ENCODE measurements at places on chromosomes 2 and 18.

DNA sequence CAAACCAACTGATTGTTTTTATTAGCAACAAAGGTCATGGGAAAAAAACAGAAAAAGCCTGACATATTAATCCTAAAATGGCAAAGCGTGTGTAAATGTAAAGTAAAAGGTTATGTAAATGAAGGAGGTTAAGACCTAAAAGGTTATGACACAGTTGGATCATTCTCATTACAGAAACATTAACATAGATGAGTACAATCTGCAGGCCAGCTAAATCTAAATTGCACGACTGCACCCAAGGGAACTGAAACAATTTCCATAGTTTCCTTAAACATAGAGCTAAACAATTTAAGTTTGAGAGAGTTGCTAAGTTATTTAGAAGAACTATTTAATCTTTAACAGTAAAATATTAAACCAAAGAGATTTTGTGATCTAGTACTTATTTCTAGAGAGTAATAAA lies 151.6 kb upstream of the UBE2E3 start:
- DNase-seq, result no peak

DNA sequence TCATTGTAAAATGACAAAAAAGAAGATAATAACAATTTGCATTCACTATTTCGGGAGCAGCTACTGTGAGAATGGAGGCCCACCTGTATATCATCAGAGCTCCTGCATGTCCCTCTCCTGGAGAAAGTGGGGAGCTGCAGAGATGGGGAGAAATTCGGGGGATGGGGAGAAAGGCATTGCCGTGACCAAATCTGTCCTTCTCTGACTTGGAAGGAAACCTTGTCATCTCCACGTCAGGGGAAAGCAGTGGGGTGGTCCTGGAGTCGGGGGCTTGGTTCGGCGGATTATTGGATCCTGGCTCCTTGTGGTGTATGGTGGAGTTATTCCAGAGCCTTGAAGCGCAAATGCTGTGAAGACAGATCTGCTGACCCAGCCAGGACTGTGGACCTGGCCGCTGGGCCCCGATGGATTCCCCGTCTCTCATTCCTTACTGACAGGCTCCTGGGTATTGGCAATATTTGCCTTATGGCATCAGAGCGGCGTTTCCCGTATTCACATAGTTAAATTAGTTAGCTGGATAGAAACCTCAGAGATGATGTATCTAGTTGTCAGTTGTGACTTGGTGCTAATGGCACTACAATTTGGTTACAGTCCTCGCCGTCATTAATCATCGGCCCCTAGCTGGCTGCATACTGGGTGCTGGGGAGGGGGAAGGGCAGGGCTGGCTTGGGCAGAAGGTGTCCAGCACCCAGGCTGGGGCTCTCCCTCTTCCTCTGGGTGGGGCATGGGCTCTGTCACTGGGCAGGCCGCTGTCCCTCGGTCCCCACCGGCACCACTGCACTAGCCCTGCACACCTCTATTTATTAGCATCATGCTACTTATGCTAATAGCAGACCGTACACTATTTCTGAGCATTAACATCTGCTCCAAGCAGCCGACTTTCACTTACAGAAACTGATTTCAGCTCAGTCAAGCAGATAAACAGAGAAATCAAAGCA lies 31.7 kb downstream of the CELF4 start:
- no peak for DNase-seq

- no peak for DNase-seq
Measured at GRCh38 chr2:97713296-97714083, at the start of gene ZAP70. ZAP70 (plus strand) TSS chr2:97713576; CDS start chr2:97724037, 10,461 bp downstream.

DNA sequence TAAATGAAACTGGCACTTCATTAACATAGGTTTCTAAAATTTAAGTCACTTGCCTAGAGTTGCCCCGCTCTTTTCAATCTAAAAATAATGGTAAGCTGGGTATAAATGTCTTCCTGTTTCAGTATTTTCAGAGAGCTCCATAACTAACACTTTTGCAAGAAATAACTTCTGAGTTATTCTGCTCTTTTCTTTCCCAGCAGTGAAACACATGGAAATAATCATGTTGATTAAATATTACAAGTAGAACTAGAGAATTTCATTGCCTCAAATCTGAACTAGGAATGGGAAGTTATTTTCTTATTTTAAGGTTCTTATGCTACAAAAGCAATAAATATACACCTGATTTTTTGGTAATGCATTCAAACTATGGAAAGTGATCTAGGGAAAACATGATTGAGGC lies 257.4 kb downstream of the IKZF2 start:
- DNase-seq, result no peak

- no peak for DNase-seq
Measured at GRCh38 chr2:54406031-54406430, 50.1 kb upstream of the SPTBN1 start.

- DNase-seq, result no peak
Measured at GRCh38 chr2:47336259-47337238, 66.4 kb upstream of the MSH2 start.

GRCh38 chr18:63834471-63835113 lies 52.9 kb upstream of the SERPINB2 start:
- no peak for DNase-seq

DNA sequence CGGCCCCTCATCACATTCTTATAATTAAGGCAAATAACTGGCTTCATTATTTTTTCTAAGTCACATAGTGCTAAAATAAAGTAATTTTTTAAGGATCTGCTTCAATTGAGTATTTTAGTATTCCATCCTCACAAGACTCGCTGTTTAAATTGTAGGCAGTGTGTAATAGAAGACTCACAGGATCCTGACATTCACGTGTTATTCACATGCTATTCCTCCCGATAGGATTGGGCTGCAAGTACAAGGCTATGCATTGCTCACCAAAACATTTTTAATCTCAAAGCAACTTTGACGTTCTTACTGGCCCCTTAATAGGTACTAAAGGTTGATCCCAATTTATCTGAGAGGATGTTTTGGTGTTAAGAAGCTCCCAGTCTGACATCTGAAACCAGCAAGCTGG lies 127.6 kb upstream of the L3MBTL4 start:
- no peak for DNase-seq

- no peak for DNase-seq
Measured at GRCh38 chr2:121999264-121999663, 243.8 kb downstream of the TSN start.

DNA sequence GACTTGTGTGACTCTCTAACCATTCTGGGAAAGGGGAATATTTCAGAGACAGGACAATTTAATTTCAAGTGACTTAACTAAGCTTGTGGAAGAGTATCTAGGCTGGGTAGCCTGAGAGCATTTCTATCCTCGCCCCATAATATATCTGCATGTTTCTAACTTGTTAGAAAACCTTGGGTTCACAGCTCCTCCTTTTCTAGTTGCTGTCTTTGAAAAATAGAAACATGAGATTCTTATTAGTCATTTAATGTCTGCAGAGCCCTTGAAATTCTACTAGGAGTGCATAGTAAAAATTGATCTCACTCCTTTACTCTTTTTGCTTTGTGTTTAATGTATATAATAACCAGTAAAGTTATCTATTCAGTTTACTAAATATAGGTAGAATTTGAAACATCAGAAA lies 22.4 kb downstream of the CTLA4 start:
- no peak for DNase-seq

DNA sequence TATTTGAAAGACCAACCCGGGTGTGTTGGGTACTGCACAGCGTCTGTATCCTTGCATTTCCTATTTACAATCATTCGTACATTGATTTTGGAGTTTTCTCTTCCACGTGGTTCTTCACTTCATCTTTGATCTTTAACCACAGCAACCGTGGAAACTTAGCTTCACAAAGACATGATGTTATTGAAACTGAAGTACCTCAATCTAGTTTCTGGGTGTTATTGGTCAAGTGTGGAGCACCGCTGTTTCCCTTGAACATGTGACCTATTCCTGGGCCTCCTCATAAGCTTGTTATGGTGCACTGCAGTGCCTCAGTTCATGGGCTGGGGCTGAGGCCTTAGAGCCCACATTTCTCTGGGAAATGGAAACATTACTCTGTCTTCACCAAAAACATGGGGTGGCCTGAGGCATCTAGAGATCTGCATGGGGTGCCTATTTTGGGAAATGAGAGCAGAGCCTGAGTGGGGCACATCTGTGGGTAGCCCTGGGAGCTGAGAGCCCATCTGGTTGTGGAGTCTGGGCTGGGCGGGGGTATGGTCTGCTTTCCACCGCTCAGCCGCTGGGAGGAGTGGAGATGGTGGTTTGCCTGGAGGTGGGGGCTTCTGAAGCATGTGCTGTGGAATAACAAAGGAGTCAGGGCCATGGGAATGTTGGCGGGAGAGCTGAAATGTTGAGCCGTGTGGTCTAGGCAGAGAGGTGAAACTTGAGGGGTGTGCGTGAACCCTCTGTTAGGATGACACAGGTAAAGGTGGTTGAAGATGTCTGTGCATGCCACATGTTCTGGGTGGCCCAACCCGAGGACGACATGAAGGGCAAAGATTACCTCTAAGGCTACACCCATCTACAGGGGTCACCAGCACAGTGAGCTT lies 37.4 kb downstream of the ZNF236 start:
- DNase-seq, result no peak

GRCh38 chr2:62343636-62344337 lies 147.9 kb downstream of the B3GNT2 start:
- DNase-seq, result no peak

DNA sequence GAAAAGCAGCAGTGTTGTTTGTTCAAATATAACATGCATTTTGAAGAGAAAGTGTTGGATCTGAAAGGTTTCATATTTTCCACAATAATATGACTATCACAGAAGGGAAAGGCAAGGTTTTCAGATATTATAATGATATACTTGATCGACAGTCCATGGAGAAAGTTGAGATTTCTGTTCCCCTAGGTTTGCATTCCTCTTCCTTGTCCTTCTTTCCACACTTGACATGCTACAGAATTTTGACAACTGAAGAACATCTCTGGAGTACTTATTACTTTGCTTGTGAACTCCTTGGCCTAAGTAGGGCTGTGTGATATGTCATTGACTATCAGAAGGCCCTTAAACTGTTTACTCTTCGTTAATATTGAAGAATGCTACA lies 46.5 kb downstream of the TMEFF2 start:
- no peak for DNase-seq

GRCh38 chr2:69581774-69582581 lies 61.6 kb downstream of the AAK1 start:
- DNase-seq, result no peak

DNA sequence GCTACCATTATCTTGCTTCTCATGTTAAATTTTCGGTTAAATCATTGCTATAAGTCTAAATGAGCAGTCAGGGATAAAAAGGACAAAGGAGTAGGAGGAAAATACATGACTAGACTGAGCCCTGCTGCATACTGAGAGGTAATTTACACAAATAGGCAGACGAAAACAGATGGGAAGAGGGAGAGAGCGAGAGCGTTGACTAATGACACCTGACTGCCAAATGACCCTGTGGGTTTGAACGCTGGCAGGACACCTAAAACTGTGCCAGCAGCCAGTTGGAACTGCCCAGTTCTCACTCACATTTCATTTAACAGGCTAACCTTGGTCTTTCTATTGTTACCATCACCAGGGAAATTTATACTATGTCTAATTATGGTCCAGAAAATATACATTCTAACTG lies 978.2 kb downstream of the CPS1 start:
- no peak for DNase-seq

DNA sequence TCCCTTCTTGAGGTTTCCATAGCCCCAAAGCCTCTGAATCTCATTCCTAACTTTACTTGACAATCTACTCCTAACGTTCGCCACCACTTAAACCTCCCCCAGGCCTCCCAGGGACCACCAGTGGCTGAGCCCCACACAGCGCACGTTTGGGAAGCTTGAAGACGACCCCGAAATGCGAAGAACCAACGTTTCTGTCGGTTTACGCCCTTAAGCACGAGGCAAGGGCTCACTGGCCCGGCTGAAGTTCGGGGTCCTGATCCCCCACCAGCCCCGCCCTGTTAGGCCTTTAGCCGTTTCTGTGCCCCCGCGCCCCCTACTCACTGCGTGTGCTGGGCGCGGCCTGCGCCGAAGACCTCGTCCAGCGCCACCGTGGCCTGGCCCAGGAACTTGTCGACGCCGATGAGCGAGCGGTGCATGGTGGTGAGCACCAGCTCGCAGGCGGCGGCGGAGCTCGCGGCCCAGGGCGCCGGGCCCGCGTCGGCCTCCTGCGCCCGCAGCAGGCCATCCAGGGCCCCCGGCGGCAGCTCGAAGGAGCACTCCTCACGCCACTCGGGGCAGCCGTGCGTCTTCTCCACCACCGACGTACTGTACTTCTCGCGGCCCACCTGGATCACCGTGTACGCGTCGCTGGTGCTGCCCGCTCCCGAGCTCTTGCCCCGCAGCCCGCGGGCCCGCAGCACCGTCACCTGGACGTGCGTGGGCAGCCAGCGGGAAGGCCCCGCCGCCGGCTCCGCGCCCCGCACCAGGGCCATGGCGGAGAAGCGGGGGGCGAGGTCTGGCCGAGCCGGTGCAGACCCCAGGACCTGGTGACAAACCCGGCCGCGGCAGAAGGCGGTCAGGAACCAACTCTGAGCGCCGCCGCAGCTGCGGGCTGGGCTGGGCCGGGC lies 479 bp downstream of the RAB11FIP5 start:
- no peak for DNase-seq

GRCh38 chr2:66512626-66513025 lies 77.7 kb downstream of the MEIS1 start:
- DNase-seq, result no peak

GRCh38 chr2:238835726-238836301 lies 12.1 kb upstream of the TWIST2 start:
- DNase-seq, result no peak

GRCh38 chr2:174174741-174175140 lies 73.6 kb downstream of the OLA1 start:
- DNase-seq, result no peak

GRCh38 chr18:43751203-43751602 lies 473.9 kb upstream of the SYT4 start:
- no peak for DNase-seq

DNA sequence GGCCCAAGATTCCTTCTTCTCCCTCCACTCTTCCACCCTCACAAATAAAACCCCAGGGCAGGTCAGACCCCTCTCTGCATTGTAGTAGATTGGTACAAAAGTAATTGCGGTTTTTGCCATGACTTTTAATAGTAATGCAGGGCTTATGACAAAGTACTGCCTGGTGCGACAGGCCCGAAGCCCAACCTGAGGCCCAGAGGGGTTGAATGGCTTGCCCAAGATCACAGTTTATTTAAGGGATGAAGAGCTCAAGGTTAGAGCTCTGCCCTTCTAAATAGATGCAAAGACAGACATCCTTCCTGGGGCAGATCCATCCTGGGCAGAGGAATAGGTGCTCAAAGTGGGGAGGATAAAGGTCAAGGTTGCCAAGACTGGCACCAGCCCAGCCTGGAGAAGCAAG lies 899 bp upstream of the PSTPIP2 start:
- no peak for DNase-seq

- no peak for DNase-seq
Measured at GRCh38 chr18:8298186-8298585, 311.1 kb upstream of the RAB12 start.

GRCh38 chr2:191913796-191914195 lies 66.9 kb upstream of the CAVIN2 start:
- no peak for DNase-seq

- no peak for DNase-seq
Measured at GRCh38 chr2:19238440-19239060, 119.9 kb downstream of the OSR1 start.

DNA sequence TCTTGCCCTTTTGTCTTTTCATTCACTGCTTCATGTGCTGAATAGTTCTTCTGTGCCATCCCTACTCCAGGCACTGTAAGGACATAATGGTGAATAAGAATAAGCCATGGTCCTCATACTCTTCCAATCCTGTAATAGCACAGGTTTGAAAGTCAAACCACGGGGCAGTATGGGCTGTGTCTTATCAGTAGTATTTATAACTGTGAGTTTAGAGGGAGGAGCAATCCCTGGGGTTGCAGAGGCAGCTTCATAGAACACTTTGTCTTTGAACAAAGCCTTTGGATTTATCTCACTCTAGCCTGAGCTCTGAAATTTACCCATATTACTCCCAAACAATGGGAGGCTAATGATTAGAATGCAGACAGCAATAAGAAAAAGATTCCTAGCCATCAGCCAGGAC lies 30.2 kb upstream of the ALK start:
- no peak for DNase-seq

Data from stimulated activated CD8-positive, alpha-beta memory T cell treated with anti-CD3 and anti-CD28 coated beads, Interleukin-15, amount 100 ng/mL, for 24 hours (primary cell).